Stimulated activated CD8-positive, alpha-beta memory T cell treated with anti-CD3 and anti-CD28 coated beads, Interleukin-12 subunit alpha, Interleukin-12 subunit beta, amount 100 ng/mL, for 1 hour (primary cell): ENCODE measurements at places on chromosomes 4 and X.

DNA sequence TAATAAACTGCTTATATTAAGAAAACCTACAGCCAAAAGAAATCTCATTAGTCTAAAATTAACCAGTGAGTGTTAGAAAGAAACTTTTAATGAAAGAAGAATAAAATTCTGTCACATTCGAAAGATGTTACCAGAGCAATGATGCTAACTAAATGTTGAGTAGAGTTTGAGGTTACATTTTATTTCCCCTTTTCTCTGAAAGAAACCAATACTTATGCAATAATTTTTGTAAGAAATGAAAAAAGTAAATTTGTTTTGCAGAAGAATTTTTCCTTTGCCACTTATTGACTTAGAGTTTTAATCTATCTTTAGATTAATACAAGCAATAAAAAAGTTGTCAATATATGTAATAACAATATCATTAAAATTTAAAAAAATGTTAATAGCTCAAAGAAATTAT lies 574.0 kb upstream of the GALNTL6 start:
- no peak for DNase-seq

- DNase-seq, result no peak
These were observed 1592.7 kb downstream of the TECRL start for GRCh38 chr4:62816566-62816965.

DNA sequence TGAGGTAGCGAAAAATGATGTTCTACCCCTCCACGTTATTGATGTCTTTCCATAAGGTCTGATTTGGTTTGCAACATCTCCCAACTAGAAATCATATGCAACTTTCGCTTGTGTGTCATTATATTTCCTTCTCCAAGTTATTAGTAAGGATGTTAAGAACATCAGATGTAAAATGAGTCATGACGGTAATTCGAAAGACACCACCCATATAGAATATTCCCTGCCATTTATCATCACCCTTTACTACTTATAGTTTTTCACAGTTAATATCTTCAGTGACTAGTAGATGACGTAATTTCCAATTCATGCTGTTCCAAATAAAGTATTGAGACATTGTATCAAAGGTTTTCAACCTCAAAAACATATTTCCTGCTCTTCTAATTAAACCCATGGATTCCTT lies 146.7 kb upstream of the MAP3K15 start:
- no peak for DNase-seq

DNA sequence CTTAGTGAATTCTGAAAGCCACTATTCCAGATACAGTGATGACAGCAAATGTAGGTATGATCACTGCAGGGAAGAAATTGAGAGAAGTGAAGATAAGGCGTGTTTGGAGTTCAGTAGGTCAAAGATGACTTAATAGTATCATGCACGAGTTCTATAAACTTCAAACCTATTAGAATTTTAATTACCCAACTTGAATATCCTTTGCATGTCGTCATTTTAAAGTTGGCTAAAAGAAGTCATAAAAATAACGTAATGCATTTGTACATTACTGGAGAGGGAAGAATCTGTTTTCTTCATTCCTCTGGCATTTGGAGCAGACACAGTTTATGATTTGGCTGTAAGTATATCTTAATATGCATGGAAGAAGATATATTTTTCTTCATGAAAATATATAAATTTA lies 68.6 kb upstream of the MXRA5 start:
- DNase-seq, result no peak

GRCh38 chrX:127578395-127578794 lies 473.8 kb downstream of the ACTRT1 start:
- DNase-seq, result no peak

DNA sequence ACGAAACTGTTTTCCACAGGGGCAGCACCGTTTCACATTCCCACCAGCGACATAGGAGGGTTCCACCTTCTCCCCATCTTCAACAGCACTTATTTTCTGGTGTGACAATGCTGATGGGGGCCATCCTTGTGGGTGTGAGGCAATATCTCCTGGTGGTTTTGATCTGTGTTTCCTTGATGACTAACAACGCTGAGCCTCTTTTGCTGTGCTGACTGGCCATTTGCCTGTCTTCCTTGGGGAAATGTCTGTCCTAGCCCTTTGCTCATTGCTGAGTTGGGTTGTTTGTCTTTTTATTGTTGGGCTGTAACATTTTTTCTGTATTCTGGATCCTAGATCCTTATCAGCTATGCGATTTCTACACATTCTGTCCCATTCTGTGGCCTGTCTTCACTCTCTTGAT lies 33.7 kb downstream of the ATP2B3 start:
- no peak for DNase-seq

DNA sequence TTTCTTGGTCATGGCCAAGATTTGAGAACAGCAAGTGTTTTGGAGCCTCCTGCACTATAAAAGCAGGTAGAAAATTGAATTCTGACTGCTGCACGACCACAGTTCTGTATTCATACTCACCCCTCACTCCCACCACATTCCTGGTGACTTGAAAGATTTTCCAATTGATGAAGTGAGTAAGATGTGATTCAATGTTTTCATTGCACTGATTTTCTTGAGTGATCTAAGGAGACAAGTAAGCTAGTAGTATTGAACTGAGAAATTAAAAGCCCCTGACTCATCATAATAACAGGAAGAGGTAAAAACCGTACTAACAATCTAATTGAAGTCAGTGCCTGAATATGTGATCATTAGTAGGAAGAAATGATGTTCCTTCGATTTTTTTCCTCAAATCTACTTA lies 6.1 kb upstream of the SEC24D start:
- DNase-seq, result no peak

- DNase-seq, result no peak
These were observed 38.4 kb upstream of the STS start for GRCh38 chrX:7109049-7109531.

DNA sequence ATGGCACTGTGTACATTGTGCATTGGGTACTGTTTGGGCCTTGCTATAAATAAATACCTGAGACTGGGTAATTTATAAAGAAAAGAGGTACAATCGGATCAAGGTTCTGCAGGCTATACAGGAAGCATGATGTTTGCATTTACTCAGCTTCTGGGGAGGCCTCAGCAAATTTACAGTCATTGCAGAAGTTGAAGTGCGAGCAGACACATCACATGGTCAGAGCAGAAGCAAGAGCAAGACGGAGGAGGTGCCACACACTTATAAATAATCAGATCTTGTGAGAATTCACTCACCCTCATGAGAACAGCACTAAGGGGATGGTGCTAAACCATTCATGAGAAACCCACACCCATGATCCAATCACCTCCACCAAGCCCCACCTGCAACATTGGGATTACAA lies 505.0 kb downstream of the ARAP2 start:
- DNase-seq, result no peak

GRCh38 chr4:37797374-37797773 lies 29.1 kb upstream of the PGM2 start:
- DNase-seq, result no peak

DNA sequence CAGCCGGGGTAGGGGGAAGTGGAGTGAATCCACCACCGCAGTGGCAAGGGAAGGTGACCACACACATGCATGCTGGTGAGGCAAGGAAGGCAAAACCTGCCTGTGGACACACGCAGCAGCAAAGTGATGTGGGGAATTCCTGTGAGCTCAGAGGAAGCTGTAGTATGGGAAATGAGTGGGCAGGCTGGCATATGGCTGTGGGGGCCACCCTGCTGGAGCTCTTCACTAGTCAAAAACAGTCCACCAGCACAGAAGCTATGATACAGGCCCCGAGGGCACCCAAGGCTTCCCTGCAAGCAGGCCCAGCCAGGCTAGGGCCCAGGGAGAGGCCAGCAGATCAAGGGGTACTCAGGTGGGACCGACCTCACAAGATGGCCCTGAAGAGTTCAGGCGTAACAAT lies 239.1 kb downstream of the CHM start:
- no peak for DNase-seq

GRCh38 chr4:85557016-85557901 lies 82.3 kb downstream of the ARHGAP24 start:
- DNase-seq, result no peak

- DNase-seq, result no peak
These were observed 47.0 kb downstream of the TEX13B start for GRCh38 chrX:107935200-107935599.

DNA sequence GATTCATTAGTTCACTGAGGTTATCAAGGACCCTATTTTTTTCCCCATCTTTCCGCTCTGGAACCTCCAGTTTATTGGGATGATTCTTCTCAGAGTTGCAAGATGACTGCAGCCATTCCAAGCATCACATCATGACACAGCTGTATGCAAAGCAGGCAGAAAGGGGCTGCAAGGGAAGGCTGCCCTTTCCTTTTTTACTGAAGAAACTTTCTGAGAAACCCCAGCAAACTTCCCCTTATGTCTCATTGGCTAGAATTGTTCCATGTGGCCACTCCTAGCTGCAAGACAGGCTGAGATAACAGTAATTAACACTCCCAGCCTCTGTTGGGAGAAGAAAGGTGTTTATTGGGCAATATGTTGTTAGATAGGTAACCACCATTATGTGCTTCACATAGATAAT lies 102.6 kb downstream of the SATL1 start:
- DNase-seq, result no peak

DNA sequence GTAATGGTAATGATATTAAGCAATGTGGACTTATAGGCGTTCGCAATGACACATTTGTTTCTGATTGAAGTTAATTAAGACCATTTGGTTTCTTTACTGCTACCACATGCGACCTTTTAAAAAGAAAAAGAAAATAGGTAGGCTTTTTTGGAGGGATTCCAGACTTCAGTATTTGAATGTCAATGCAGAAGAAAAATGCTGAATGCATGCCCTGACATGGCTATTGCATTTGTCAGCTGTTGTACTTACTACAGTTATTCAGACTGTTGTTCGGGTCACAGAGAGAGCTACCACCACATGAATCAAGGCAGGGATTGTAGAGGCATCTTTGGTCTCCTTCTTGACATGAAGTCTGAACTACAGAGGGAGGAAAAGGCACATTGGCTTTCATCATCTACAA lies 163.7 kb downstream of the CORIN start:
- no peak for DNase-seq

- DNase-seq, result no peak
These were observed 54.6 kb downstream of the ARAP2 start for GRCh38 chr4:36189511-36190226.

DNA sequence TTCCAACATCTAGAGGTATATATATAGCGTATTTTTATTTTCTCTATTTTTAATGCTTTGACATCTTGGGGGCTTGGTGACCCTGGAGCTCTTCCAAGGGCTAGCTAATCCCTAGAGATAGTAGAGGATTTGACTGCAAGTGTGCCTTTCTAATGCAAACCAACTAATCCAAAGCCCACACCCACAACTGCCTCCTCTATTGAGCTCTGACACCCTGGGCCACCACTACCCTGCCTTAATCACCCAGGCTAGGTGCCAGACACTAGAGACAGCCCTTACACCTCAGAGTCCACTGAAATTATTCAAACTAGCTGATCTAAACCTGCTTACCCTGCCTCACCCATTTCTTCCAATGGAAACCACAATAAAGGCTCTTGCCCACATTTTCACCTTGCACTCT lies 69.6 kb upstream of the ATXN3L start:
- no peak for DNase-seq

GRCh38 chr4:75633846-75634245 lies 3.5 kb upstream of the CDKL2 start:
- no peak for DNase-seq

DNA sequence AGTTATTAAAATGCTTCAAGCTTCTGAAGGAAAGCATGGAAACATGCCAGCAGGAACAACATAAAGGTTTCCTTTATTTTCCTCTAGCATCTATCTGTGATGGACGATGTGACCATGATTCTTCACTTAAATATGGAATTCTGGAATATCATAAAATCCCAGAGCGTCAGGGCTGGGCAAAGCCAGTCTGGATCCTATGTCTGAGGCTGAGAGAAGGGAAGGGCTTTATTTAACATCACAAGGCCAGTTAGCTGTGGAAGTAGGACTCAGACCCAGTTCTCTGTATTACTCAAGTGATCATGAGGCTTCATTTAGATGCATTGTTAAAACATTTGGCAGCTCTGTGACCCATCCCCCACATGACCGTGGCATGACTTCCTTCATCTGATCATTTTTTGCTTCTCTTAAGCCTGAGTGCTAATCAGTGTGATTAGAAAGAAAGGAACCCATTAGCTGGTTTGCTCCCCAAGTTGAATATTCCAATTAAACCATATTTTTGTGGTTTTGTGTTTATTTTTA lies 40.9 kb upstream of the EOLA2 start:
- no peak for DNase-seq

GRCh38 chrX:153624196-153625091 lies 22.6 kb upstream of the DUSP9 start:
- DNase-seq, result no peak

DNA sequence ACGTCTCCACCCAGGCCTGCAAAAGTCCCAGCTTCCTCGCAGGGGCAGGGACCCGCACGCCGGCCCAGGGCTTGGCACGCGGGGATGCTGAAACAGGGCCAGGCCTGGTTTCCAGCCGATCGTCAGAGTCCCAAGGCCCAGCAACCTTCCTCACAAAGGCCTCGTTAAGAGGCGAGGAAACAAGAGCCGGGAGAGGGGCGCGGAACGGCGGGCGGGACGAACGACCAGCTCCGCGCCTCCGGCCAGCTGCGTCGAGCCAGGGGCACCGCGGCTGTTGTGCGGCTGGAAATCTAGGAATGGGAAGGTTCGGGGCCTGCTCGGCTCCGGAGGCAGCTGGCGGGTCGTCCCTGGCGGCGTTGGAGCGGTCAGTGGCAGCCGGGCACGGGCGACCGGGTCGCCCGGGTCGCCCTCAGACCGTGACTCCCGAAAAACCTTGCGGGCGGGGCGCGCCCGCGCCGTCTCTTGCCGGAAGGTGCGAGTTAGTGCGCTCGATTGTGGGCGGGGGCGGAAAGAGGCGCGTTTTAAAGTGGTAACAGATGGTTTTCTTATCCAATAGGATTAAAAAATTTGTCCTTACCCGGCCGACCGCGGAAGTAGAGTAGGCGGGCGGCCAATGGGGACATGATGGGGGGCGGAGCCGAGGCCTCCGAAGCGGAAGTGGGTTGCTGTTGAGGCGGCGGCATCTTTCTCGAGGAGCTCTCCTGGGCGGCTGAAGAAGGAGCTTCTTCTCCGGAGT lies at the start of gene RNF4:
Gene RNF4, plus strand, starts transcription at position 651 of the 736 bp plus-strand sequence. CDS start 21,388 bp downstream, outside the sequence.
- peak; percentile 93 for DNase-seq

DNA sequence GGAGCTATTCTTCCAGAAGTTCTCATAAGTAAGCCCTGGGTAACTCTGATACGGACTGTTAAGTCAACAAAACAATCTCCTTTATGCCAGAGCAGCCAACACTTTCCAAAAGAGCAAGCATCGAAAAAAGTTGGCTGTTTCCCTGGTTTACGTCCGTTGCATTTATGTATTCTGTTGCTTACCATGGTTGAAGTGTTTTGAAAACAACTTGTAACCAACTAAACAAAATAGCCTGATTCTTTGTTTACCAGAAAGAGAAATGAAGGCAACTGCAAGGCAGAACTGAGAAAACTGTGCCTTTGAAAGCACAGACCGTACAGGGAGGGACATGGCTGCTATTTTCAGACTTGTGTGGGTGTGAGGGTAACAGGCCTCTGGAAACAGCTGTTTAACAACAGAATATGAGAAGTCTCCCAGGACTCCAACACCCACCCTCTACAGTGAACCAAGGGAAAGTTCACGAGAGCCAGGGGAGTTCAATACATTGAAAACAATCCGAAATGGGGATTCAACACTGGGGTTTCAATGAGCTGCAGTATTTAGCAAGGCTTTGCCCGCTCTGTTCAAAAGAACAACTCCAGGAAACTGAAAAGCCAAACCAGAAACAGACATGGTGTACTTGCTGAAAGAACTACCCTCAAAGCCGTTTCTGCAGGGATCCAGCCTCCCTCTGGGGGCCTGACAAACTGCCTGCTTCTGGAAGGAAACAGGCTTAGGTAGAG lies 95.8 kb upstream of the EGFL6 start:
- DNase-seq, result no peak

GRCh38 chrX:41381685-41382084 lies 47.7 kb downstream of the DDX3X start:
- no peak for DNase-seq
